Mucosa of descending colon (tissue), 3 donors: ENCODE measurements at places on chromosomes 7 and 10. TPM values are rescaled to one million over a fixed set of nuclear protein-coding genes. Genes with fewer than 3 reads are reported as not detected.

The AKR1C2 gene
- 19.5 TPM for total RNA-seq

The LIPN gene
- total RNA-seq: not detected

DNA sequence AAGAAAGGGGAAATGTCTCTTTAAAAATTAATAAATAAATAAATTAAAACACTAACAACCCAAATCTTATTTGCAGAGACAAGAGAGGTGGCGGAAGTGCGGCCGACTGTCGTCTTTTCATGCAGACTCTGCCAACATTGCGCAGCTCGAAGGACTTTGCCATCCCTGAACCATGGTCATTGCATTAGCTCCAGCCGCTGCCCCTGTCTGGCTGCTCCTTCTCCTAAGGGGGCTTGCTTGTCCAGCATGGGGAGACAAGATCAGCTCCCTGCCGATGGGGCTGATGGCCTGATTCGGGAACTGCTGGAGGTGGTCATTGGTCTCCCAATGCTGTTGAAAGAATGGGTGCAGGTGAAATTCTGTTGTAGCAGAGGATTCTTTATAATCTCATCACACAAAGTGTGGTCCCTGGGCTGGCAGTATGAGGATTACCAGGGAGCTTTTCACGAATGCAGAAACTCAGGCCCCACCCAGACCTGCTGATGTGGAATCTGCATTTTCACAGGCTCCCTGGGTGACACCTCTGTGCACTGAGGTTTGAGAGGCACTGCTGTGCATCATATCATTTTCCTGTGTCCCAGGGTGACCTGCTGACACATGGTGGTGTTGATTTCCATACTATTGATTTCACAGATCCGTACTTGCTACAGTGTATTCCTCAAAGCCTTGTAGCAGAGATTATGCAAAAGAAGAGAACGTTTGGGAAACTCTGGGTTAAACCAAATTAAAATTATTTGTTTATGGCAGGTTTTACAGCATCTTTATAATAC, 172.4 kb upstream of the ZMIZ1 start:
- DNase-seq: no peak

- no peak for DNase-seq
Observed at GRCh38 chr7:135827391-135827790, 78.8 kb upstream of the FAM180A start.

DNA sequence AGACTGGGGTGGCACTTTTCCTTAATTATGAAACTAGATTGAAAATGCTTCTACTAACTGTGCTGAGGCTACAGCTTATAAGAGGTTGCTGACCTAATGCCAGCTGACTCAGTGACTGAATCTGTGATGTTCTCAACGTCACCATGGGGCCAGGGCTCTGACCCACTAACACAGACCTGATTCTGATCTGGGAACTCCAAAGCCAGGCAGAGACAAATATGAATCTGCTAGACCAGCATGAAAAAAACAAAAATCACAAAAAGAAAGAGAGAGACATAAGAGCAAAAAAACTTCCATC, 16.1 kb downstream of the USP6NL start:
- DNase-seq: no peak

- DNase-seq: no peak
Observed at GRCh38 chr10:66680886-66681285, 244.9 kb upstream of the LRRTM3 start.

DNA sequence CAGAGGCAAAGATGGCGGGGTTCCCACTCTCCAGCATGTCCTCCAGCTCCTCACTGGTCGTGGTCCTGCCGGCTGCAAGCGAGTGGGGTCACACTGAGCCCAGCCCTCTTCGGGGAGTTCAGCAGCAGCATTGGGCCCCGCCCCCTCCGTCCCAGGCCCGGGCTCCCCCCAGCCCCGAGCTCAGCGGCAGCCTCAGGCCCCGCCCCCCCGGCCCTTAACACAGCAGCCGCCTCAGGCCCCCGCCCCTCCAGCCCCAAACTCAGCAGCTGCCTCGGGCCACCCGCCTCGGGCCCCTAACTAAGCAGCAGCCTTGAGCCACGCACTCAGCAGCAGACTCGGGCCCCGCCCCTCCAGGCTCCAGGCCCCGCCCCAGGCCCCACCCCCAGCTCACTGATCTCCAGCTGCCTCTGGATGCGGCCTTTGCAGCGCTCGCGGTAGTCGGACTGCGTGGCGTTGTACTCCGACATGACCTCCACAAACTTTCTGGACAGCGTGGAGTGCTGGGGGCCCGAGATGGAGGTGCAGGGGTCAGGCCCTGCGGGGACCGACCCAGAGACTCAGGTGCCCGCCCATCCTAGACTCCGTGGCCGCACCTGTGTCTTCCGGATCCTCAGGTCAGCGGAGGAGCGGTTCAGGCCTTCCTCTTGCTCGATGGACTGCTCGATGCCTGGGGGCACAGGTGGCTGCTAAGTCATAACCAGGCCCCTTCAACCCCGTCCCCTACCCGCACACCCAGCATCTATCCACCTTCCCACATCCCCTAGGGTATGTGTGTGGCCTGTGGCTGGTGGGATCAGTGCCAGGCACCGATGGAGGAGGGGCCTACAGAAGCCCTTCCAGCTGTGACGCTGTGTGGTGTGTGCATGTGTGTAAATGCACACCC, 15.5 kb downstream of the STX1A start:
- peak; percentile 82 for DNase-seq

DNA sequence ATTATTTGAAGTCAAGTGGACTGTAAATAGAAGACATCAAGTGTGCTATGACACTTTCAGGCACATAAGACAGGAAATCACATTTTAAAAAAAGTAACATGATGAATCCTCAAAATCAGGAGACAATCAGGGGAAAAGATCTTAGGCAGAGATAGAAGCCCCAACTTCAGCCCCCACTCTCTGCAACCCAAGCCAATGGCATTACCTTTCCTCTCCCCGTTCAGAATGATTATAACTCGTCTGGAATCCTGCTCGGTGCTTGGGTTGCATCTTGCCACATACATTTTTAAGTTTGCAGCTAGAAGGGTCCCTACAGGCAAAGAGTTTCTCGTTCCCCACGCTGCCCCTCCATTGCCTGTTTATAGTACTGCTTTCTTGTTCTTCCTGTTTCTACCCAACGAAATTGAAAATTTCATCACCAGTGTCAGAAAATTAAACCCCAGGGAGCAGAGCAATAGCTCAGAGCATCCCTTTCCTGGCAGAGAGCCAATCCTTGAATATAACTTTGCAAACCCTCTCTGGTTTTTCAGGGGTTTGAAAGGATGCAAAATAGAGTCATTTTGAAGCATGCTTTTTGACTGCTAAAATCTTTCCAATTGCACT, 260.5 kb upstream of the AOAH start:
- no peak for DNase-seq

DNA sequence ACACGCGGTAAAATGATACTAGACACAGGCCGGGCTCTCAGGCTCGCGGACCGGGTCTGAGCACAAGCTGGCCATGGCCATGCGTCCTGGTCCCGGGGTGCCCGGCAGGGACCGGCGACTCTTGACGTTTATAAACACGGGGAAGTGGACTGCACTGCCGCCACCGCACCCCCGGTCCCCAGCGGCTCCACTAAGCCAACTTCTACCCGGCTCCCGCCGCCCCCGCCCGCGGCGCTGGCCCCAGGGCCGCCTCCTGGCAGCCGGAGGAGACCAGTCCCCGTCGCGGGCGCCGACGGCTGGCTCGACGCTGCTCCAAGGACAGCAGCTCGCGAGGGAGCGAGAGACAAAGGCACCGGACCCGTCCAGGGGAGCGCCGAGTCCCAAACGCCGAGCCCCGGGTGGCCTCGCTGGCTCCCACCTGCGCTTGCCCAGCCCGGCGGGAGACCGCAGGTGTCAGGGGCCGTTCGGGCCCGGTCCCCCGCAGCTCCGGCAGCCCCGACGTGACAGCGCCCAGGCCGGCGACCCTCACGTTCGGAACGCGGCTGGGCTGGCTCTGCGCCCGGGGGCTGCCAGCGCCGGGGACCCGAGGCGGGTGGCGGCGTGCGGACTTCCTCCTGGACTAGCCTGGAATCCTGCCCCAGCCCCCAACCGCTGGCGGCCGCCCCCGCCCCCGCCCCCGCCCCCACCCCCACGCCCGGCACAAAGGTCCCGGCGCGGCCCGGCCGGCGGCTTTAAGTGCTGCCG, 517 bp downstream of the ITGB1 start:
- peak; percentile 68 for DNase-seq

GRCh38 chr7:47500103-47500563, 81.8 kb downstream of the TNS3 start:
- DNase-seq: peak; percentile 71

DNA sequence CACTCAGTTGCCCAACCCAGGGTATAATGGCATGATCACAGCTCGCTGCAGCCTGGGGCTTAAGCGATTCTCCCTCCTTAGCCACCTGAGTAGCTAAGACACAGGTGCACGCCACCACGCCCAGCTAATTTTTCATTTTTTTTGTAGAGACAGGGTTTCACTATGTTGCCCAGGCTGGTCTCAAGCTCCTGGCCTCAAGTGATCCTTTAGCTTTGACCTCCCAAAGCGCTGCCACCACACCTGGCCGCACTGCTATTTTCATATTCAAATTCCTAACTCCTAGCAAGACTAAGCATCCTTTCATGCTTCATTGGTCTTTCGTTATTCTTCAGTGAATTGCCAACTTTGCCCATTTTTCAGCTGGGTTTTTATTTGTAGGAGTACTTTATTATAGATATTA, 30.4 kb upstream of the DAGLB start:
- no peak for DNase-seq

- DNase-seq: no peak
Observed at GRCh38 chr7:135974667-135975066, 2.5 kb downstream of the MTPN start.

DNA sequence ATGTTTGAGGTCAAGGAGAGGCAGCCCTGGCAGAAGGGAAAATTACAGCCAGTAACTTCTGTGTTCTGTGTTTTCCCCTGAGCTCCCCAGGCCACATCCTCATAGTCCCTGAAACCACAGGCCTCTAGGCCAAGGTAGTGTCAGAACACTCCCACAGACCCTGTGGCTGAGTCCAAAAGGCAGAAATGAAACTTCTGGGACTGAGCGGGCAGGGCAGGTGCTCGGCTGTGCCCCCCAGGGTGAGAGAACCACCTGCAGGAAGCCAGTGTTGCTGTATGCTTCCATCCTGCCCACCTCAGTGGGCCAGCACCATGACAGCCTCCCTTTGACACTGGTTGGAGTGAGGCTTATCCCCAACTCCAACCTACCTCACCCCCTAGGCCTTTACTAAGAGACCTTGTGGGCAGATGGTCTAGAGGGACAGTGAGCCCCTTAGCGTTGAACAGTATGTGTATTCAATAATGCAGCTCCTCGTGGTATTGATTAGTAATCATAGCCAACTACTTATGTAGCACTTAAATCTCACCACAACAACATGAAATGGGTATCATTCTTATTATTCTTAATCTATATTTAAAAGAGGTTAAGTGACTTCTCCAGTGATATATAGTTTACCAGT, 30.3 kb downstream of the PIK3CG start:
- peak; percentile 30 for DNase-seq

DNA sequence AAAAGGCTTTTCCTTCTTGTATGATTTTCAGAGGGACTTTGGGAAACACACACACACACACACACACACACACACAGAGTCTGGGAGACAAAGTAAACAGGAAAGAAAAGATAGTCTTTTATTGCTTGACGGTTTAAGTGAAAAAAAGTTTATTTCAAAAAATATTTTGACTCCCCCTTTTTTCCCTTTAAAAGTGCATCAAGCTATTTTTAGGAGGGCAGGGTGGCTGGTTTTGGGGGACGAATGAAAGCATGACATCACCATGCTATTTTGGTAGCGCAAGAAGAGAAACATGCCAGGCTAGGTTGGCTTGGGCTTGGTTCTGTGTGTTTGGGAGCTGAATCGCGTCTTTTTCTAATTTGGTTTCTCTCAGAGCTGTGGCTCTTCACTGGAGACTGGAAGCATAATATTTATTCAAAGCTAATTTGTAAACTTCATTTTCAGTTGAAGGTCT, 129.2 kb downstream of the BAMBI start:
- DNase-seq: peak; percentile 35
